ENCODE measurements at places on chromosomes 6 and 20.

- no peak for DNase-seq
These were observed 101.4 kb downstream of the CDH4 start for GRCh38 chr20:61353261-61354000.

GRCh38 chr6:52423971-52424381 lies 3.8 kb downstream of the EFHC1 start:
- DNase-seq: no peak

DNA sequence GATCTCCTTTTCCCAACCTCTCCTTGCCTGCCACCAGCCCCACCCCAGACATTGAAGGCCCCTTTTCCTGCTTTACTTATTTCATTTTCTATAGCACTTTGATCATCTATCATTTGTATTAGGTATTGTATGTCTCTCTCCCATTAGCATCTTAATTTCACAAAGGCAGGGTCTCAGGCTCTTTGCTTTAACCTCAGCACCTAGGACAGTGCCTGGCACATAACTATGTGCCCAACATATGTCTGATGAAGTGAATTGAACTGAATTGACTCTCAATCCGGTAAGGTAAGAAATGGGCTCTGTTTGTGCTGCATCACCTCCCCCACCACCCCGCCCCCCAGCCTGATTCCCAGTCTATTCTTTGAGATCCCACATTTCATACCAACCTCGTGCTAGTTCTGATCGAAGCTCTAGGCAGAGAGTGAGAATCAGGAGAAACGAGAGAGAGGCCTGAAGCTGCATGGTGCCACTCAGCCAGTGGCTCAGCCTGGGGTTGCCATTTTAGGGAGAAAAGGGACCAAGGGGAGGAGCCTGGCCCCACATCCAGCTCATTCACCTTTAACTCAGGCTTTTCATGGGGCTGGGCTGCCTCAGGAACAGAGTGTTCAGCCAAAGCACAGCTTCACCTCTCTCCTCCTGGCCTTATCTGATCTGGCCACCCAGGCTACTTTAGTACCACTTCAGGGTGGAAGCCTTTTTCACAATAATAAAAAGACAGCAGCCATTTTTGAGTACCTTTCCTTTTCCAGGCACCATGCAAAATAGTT lies at the start of gene SPINT3:
Gene SPINT3 (minus strand): TSS at position 476 of the 767 bp plus-strand sequence. CDS start 14 bp downstream, at position 462.
- no peak for DNase-seq

DNA sequence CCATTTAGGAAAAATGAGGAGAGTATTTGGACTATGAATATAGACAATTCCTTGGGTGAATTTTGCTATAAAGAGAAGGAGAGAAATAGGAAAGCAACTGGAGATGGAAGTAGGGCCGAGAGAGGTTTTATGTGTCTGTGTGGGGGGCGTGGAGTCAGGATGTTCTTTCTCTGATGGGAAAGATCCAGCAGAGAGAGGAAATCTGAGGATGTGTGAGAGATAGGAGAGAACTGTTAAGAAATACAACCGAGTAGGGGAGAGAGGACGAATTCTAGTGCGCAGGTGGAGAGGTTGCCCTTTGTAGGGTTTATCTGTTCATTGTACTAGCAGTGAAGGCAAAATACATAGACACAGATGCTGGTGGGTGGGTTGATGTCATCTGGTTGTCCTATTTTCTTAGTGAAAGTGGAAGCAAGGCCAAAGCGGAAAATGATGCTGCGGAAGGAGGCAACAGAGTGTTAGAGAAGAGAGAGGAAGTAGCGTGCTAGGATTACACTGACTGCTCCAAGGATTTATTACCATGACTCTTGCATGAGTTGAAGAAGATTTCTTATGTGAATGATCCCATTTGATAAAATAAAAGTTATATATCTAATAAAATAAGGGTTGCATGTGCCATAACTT lies 57.7 kb downstream of the CLVS2 start:
- no peak for DNase-seq

GRCh38 chr20:35638751-35639150 lies 23.1 kb downstream of the SPAG4 start:
- DNase-seq: no peak

- DNase-seq: peak; percentile 27
These were observed 30.9 kb downstream of the TMEM200A start for GRCh38 chr6:130396722-130397121.

DNA sequence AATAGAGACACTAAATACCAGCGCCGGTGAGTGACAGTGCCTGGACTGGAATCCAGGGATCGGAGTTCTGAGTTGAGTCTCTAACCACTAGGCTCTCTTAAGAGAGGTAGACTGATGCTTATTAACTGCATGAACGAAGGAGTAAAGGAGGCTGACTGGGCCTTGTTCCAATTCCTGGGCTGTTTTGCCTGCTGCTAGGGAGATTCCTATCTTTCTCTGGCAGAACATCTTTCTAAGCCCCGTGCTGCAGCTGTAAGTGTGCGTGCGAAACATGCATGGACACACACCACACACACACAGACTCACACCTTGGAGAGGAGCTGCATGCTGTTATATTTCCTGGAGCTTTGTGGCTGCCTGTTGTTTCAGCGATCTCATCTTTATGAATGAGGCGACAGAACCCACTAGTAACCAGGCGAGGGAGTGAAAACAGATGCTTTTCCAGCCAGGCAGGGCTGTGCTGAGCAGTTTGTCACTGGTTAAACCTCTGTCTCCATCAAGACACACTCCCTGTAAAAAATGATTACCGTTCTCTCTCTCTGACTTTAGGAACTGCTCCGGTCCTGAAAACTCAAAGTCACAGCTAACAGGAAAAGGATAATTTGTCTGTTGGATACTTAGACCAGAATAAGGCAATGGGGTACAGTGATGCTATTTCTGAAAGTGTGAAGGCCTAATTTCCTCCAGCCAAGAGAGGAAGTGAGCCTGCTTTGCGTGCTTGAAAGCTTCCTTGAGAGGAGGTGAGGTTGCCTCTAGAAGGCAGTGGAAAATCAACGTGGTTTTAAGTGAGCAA lies 157.4 kb upstream of the ZNF217 start:
- peak; percentile 4 for DNase-seq

All from cardiac muscle cell (in vitro differentiated cells and primary cell).